ENCODE measurements at places on chromosomes 3 and 15.

- no peak for DNase-seq
Measured at GRCh38 chr15:35458176-35458856, 87.6 kb downstream of the DPH6 start.

GRCh38 chr3:152258448-152259393 is 10.0 kb upstream of the MBNL1 start:
- DNase-seq, result no peak

DNA sequence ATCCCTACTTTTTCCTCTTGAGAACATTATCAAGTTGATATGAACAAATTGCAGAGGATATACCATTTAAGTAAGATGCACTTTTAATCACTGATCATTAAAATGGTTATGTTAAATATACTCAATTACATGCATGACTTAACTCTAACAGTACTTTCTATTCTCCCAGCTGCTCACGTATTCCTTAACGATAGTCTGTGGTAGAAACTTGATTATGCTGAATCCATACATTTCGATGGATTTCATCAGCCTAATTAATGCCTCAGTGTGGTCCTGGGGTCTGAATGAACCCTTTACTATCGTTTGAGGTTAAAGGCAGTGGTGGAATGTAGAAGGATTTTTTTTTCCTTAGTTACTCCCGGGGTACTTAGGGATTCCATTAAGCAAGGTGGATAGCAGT is 18.6 kb downstream of the SOX2 start:
- no peak for DNase-seq

DNA sequence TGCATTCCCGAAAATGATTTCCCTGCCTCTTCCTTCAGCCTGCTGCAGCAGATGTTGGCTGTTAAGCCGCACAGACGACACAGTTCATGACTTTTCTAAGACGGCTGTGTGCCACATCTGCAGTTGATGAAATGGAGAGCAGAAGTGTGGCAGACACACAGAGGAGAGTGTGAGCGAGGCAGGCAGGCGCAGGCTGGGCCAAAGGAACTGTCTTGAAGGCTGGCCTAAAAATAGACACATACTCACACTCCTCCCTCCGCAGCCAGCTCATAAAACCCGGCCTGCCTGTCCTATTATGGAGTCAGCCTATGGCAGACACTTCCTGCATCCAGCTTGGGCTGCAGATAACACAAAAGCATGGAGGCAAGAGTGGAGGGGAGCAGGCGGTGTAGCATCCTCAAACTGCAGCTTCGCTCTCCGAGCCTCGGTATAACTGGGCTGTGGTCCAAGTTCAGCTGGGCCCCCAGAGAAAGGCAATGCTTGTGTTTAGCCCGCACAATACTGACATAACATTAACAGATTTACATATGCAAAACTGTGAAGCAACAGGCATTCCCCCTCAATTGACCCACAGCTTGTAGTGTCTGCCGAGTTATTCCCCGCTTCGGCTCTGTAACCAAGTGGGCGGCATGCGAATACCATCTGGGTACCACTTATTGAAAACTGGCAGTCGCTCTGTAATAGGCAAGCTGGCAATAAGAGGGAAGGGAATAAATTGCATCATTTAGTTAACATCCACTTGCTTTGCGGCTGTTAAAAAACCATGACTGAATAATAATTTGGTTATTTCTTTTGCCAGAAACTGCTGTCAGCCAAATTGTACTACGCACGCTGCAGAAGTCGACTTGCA is 40.8 kb downstream of the FOXP1 start:
- no peak for DNase-seq

GRCh38 chr3:51860703-51861665 is at the start of gene IQCF2:
Gene IQCF2 (plus strand): TSS chr3:51861615. CDS start chr3:51861667, 52 bp downstream.
- DNase-seq, result no peak

GRCh38 chr3:186882150-186882524 is 39.6 kb downstream of the ADIPOQ start:
- DNase-seq, result no peak

- no peak for DNase-seq
Measured at GRCh38 chr15:96867992-96868391, 537.5 kb downstream of the NR2F2 start.

GRCh38 chr3:59595830-59596229 is 546.0 kb upstream of the CFAP20DC start:
- no peak for DNase-seq

DNA sequence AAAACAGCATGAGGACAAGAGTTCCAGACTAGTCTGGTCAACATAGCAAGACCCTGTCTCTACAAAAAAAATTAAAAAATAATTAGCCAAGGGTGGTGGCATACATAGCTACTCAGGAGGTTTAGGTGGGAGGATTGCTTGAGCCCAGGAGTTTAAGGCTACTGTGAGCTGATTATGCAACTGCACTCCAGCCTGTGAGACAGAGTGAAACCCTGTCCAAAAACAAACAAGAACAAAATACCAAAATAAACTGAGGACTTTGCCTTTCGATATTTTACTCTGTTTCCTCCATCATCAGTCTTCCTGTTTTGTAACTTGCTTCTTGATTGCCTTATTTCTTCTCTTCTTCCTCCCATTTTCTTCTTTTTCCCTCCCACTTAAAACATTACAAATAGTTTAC is 504.4 kb downstream of the ROBO1 start:
- no peak for DNase-seq

DNA sequence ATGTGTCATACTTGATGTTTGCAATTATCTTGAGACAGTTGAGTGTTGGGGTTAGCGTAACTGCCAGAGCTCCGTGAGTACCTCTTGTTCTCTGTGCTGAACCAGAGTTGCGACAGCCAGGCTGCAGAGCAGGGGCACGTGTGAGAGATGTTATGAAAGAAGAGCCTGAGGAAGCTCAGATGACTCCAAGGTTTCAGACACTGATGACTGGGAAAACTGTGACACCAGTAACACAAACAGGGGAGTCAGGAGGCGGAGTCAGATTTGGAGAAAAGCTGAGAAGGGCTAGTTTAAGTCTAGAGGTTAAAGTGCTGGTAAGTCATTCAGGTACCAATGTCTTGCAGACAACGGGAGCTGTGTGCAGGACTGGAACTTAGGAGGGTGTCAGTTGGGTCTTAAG is 45.0 kb downstream of the BLM start:
- no peak for DNase-seq

DNA sequence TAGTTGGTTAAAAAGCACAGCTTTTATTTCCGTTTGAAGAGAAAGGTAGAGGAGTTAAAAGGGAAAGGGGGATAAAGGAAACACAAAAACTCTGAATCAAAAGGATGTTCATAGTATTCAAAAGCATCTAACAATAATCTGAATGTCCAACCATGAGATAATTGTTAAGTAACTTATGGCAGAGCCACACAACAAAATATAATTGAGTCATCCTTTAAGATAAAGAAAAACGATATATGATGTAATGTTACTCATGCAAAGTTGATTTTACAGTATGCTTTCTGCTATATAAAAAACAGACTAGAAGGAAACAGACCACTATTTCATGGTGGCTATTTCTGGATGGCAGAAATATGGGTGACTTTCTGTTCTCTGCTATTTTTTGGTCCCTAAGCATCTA is 3.9 kb downstream of the XPC start:
- no peak for DNase-seq

DNA sequence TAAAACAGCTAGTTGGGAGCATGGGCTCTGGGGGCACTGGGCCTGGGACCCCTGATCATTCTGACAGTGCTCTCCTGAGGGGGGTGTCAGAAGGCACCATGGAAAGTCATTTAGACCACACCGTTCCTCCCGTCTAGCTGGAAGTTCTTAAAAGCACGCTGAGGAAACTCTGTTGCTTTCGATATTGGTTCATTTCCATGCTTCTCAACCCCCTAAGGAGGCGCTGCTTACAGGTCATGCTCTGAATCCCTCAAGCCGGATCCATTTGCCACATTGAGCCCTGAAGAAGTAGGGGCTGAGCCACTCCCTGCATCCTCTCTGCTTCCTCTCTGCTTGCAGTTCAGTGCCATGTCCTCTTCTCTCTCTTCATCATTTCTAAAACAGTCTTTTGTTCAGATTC is 187.2 kb downstream of the CACNA2D3 start:
- no peak for DNase-seq

DNA sequence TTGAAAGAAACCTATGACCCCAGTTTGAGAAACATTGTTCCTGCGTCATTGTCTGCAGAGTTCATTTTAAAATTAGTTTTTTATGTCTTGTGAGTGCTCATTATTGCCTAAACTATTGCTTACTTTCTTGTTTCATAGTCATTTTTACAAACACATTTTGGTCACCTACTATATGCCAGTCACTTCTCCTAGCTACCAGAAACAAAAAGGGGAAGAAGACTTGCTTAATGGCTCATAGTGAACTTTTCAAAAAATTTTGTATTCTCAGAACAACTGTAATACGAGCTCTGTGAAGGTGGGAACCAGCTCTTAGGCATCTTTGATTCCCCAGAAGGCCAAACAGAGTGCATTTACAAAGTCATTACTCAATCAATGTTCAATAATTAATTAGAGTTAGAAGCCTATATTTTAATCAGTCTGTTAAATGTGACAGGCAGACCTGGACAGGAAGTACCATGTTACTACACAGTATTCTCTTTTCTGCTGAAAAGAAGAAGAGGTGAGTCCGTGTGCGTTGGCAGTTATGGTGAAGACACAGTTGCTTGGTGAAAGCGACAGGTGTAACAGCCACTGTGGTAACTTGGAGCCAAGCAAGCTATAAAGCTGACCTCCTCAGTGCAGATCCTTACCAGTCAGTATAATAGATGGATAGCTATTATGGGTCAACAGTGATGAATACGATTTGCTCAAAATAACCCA is 46.6 kb downstream of the DPPA2 start:
- no peak for DNase-seq

DNA sequence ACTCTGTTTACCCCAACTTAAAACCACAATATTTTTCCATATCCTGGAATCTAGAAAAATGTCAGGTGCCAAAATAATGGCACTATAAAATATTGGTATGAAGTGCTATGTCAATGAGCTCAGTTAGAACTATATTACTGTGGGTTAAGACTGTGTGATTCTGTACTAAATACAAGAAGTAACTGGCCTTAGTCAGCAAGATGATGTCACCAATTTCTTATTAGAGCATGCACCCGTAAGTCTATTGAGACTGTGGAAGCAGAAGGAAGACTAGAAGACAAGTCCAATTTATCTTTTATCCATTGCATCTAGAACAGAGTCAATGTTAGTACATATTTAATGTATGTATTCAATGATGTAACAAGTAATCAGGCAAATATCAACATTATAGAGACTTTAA is 25.0 kb downstream of the LRRC58 start:
- DNase-seq, result no peak
